ENCODE measurements at places on chromosomes 6 and 20.

DNA sequence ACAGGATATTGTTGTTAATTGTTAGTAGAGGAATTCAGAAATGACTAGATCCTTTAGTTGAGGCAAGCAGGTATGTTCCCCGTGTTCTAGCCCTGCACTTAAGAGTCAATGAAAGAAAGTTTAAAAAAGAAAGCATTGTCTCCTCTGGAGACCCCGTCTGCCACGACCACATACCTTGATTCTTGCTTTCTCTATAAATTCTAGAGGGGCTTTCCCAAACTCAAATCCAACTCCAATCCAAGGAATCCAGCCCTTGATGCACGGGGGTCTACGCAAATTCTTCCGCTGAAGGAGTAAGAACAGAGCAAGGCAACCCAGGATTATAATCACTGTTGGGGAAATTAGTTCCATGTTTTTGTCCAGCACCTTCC is 401 bp downstream of the CYP39A1 start:
- peak; percentile 66 for DNase-seq

GRCh38 chr6:138582573-138582972 is 83.3 kb upstream of the NHSL1 start:
- DNase-seq: no peak

DNA sequence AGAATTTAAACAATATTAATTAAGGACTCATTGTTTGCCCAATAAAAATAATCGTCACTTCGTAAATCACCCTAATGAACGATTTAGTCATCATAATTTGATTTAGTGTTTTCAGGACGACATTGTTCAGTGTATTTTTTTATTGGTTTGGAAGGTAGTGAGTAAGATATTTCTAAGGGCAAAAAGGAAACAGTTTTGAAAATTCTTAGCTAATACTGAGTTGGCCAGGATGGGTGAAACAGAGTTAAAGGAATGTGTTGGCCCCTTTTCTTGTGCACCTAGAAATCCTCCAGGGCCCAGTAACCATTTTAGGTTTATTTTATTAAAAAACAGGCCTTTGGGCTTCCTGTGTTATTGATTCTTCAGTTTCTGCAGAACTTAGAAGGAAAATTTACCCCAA is 25.3 kb downstream of the ANKS1A start:
- no peak for DNase-seq

GRCh38 chr6:145260484-145261175 is 474.7 kb downstream of the EPM2A start:
- no peak for DNase-seq

All from NCI-H748 treated with DMSO at 0.1 percent for 48 hours (cell line).